Muscle of leg (tissue), 16 donors: ENCODE measurements at places on chromosomes 2 and 18. TPM values are rescaled to one million over a fixed set of nuclear protein-coding genes. Genes with fewer than 3 reads are reported as not detected.

DNA sequence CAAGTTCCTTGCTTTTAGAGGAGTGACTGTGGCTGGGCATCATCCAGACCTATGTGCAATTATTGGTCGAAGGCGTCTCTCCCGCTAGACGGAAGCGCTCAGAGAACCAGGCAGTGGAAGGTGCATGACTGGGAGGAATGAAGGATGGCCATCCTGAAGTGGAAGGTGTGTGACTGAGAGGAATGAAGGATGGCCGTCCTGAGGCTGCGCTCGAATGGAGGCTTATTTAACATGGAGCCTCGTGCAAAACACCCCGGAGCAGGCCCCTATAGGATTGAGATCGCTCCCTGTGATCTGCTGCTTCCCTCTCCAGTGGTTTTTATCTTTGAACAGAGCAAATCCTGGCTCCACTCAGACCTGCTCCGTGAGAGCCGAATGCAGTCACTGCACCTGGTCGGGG lies 140.2 kb upstream of the ID2 start:
- no peak for DNase-seq

GRCh38 chr2:162013514-162014475 lies 60.2 kb downstream of the DPP4 start:
- DNase-seq = peak; percentile 55

DNA sequence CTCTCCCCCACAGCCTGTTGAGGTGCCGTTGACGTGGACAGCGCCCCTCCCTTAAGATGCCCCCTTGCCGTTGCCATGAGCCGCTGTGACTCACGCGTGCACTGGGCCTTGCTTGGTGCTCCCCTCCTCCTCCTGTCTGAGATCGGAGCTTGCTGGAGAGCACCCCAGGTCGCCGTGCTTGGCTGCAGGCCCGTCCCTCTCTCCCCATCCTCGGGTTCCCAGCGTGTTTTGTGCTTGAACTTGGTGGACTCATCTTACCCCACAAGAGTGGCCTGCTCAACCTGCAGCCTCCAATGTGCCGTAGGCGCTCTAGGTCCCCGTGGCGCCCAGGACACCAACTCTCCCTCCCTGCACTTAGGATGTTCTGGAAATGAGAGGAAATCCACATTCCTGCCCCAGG lies 39.9 kb downstream of the GBX2 start:
- DNase-seq = no peak

- DNase-seq = no peak
Measured at GRCh38 chr2:72220170-72220569, 72.5 kb upstream of the CYP26B1 start.

The KCNS3 gene
- 4.4 TPM for polyA plus RNA-seq

The CYTIP gene
- 0.87 TPM for polyA plus RNA-seq

DNA sequence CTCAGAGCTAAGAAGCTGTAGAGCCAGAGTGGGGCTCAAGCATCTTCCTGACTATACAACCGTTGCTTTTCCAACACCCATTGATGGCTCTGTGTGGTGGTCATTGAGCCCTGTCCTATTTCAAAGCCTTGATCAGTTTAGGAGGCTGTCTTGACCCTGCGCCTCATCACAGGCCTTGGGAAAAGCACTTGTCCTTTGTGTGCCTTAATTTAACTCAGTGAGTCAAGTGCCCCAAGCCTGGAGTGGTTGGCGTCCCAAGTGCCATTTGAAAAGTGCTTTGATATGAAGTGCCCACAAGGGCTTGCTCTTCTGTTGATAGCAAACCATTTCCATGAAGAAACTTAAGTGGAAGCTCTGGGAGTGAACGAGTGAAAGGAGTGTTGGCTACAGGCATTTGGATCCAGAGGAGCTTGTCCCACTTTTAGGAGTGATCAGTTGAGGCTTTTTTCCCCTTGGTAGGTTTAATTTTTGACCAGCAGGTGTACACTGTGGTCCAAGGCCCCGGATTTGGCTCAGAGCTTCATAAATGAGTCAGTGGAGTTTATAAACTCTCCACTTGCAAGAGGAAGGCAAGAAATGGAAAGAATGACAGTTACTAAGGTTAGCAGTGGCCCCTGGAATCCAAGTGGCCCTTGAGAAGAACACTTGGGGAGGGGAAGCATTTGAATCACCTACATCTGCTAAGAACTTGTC lies 50.3 kb downstream of the ACTR2 start:
- no peak for DNase-seq

The PLEKHM3 gene
- 8.9 TPM for polyA plus RNA-seq

The TUBA3E gene
- polyA plus RNA-seq = not detected

DNA sequence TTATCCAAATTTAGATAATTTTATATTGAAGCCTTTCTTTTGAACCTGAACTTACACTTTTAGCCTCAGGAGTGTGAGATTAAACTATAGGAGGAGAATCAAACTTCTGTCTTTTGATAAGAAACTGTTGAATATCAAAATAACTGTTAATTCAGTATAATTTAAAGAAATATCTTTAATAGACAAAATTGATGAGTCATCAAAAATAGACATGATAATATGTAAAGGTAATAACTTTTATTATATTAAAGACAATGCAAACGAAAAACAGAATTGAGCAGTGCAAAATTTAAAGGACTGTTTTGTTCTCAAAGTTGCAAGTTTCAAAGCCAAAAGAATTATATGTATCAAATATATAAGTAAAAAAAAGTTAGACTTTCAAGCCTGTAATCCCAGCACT lies 2.0 kb upstream of the WDR35 start:
- no peak for DNase-seq

DNA sequence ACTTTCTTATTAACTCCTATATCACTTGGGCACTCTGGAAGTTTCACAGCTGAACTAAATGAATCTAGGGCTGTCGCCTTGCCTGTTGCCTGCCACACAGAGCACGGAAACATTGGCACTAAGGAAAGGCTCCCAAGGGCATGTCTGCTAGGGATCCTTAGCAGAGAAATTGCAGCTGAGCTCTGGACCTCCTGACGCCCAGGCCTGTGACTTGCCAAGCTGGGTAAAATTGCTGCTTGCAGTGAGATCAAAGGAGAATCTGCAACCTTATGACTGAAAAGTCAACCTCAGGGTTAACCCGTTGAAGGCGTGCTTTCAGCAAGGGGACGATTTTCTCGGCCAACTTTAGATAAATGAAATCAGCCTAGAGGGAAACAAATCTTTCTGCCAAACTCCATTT lies 189.8 kb downstream of the NCK2 start:
- no peak for DNase-seq

- peak; percentile 77 for DNase-seq
Measured at GRCh38 chr2:240916571-240917008, 10.5 kb downstream of the CROCC2 start.

The TP53I3 gene
- polyA plus RNA-seq = 41.3 TPM

GRCh38 chr18:21369146-21369545 lies 127.1 kb downstream of the GREB1L start:
- no peak for DNase-seq

The CCDC85A gene
- 4.4 TPM for polyA plus RNA-seq

The POTEC gene
- polyA plus RNA-seq = not detected

DNA sequence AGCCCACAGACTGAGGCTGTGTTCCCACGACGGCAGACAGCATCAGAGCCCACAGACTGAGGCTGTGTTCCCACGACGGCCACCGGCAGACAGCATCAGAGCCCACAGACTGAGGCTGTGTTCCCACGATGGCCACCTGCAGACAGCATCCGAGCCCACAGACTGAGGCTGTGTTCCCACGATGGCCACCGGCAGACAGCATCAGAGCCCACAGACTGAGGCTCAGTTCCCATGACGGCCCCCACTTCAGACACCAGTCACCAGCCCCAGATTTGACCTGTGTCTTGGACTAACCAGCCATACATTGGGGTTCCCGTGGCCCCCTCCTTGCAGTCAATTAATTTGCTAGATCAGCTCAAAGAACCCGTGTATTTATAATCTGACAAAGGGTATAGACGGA lies 57.8 kb upstream of the SNTG2 start:
- DNase-seq = no peak

The MBD2 gene
- polyA plus RNA-seq = 42.7 TPM

GRCh38 chr2:4151521-4151920 lies 448.1 kb downstream of the DCDC2C start:
- no peak for DNase-seq

DNA sequence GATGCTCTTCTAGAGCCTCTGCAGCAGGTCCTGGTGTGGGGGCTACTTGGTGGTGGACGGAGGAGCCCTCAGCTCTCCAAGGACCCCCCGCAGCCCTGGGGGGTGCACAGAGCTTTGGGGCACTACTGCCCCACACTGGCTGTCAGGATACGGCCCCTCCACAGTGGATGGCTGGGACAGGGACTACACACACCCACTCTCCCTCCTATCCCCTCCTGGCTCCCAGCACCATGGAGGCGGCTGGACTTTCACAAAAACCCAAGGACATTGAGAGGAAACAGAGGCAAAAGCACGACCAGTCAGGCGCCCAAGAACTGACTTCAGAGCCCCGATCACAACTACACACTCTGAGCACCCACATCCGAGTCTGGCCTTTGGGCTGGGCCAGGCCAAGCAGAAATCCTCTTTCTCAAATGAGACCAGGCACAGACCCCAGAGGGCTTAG lies 12.6 kb downstream of the GPR35 start:
- DNase-seq = no peak

The GPR39 gene
- 0.21 TPM for polyA plus RNA-seq

The DPP4 gene
- 20.2 TPM for polyA plus RNA-seq

- DNase-seq = no peak
Measured at GRCh38 chr2:95099910-95100309, 21.7 kb downstream of the MRPS5 start.

GRCh38 chr2:111656894-111657293 lies 227.1 kb downstream of the ANAPC1 start:
- no peak for DNase-seq

- no peak for DNase-seq
Measured at GRCh38 chr2:67725731-67726130, 328.6 kb downstream of the ETAA1 start.

The EPAS1 gene
- 42.0 TPM for polyA plus RNA-seq
